ENCODE measurements at places on chromosomes 2 and 18.

DNA sequence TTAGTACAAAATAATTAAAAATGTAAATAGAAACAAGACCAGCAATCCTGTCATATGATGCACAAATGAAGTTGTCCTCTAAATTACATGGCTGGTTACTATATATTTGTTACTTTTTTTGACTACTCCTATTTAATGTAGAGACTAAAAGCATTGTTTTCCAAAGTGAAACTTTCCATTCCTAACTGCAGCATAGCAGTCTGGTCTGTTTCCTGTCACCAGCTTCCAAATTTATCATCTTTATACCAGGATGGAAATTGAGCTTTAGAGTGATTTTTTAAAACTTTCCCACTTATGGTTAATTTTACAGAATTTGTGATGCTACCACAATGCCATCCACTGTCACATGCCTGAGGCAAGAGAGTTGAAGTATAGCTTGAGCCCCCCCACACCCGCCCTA is 33.5 kb upstream of the RAB27B start:
- DNase-seq = no peak

DNA sequence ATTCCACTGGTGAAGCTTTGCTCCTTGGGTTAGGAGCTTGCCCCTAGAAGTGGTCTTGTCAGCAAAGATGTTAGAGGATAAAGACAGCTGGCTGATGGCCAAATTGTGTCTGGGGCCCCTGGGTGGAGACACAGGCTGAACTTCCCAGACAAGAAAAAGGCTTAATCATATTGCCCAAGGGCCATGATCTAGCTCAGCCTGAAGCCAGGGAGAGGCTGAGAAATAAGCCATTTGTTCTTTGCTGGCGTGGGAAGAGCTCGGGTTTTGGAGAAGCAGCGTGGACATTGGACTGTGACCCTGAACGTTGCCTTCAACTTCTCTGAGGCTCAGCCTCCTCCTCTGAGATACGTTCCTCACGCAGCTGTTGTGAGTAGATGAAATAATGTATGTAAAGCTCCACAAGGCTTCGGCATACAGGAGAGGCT is 153.0 kb downstream of the ZFP36L2 start:
- DNase-seq = no peak

DNA sequence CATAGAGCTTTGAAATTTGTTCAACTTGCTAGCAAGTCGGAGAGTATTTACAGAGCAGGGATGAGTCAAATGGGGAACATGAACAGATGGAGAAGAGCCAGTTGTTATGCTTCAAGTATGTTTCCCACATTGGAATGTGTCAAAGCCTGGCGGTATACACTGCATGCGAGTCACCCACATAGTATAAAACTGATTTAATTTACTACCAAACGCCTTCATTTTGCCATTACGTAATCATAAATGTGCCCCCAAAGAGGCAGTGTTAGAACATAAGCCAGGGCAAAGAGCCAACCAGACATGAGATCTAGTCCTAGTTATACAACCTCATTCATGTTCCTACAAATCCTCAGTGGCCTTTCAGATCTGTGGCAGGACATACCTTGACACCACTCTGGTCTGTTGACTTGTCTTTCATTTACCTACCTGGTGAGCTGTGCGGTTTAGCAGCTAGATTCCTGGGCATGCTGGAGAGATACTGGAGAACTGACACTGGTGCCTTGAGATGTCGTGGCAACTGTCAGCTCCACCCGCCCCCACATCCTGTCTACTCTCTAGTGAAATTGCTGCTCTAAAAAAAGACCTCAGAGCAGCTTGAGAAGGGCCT is 21.7 kb upstream of the NRP2 start:
- DNase-seq = no peak

DNA sequence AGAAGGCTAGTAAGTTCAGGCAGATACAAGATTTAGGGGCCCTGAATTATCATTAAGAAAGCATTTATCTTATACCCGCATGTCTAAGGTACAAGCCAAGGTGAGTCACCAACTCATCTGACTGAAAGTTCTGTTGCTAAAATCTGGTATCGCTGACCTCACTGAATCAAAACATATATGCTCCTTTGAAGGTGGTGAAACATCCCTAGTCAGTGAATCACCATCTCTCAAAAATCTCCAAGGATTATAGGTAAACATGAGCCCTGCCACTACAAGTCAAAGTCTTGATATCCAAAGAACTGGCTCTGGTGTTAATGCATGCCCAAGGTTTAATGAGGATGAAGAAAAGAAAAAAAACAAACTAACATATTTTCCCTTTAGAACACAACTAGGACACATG is 43.5 kb downstream of the IRS1 start:
- no peak for DNase-seq

DNA sequence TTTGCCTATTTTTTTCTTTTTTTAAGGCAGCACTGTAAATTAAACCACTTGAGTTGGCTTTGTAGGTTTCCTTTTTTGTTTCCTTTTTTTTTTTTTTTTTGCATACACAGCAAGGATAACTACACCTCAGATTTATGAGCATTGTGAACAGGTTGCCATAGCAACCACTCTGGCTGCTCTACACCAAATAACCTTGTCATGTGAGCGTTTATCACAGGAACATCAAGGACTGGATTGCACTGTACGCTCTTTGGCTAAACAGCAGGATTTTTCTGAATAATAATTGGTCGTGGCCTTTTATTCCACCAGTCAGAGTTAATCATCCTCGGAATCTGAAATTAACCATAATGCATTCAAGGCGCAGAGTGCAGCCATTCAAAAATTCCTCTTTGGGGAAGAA is 199.1 kb upstream of the SLC14A2 start:
- no peak for DNase-seq

DNA sequence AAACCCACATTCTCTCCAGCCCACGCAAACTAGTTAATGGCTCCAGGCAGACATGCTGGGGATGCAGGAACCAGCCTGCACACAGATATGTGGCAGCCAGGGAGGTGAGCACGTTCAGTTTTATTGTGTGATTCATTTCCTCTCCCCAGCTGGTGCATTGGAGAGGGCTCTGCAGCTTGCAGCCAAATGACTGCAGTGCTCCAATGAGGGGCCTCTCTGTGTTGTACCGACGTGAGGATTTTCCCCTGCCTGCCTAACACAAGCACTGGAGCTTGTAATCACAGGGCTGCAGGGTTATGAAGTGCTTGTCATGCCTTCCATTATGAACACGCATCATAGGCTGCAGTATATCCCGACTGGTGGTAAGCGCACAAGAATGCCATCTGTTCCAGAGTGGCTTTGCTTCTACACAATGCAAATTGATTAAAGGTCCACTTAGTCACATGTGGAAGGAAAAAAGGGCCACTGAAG is 92.3 kb upstream of the THUMPD2 start:
- no peak for DNase-seq

GRCh38 chr18:35971661-35972196 is 750 bp upstream of the RMP24 start:
- no peak for DNase-seq

- DNase-seq = no peak
These were observed 56.9 kb downstream of the BCL2 start for GRCh38 chr18:63262369-63263335.

Data from activated CD4-positive, alpha-beta T cell treated with anti-CD3 and anti-CD28 coated beads for 24 hours (primary cell).